Immature natural killer cell (primary cell): ENCODE measurements at places on chromosomes 5 and 9. TPM values are rescaled to one million over a fixed set of nuclear protein-coding genes. Genes with fewer than 3 reads are reported as not detected.

GRCh38 chr9:74803376-74804017 is 84.2 kb downstream of the TRPM6 start:
- no peak overlapping the region for H3K27ac ChIP-seq
- H3K27me3 ChIP-seq = peaks cover 6% of the 10 kb centered on the region
- DNase-seq = no peak

GRCh38 chr5:131635684-131636572 is 899 bp upstream of the RAPGEF6 start:
- no peak for DNase-seq
- peak overlapping the region; percentile 99 for H3K27ac ChIP-seq
- no peaks in the 10 kb centered on the region for H3K36me3 ChIP-seq
- peaks cover 15% of the 10 kb centered on the region for H3K27me3 ChIP-seq

- H3K27me3 ChIP-seq = no peaks in the 10 kb centered on the region
- H3K36me3 ChIP-seq = no peaks in the 10 kb centered on the region
- H3K4me1 ChIP-seq = no peaks in the 10 kb centered on the region
- no peak overlapping the region for H3K27ac ChIP-seq
- H3K4me3 ChIP-seq = no peak overlapping the region
Observed at GRCh38 chr5:127844581-127845021, 141.4 kb downstream of the CCDC192 start.

DNA sequence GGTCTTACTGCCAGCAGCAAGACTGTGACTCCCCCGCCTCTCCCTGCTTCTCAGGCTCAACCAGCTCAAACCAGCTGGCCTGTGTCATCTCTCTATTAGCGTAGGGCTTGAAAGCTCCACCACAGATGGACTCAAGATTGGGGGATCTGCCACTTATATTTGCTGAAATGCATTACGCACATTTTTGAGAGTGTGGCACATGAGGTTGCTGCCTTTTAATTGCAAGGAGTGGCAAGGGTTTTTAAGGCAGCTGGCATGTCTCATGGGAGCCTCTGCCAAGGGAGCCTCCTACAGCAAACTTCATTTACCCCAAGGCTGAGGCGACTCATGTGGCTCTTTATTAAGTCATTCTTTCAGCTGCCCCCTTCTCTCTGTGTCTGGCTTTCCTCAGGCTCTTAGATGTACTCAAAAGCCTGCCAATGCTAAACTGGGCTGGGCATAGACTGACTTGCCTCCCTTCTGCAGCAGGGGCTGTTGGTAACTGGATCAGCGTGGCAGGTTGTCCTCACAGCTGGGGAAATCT is 219.3 kb downstream of the SMARCA2 start:
- DNase-seq = no peak
- H3K4me3 ChIP-seq = no peak overlapping the region
- no peaks in the 10 kb centered on the region for H3K4me1 ChIP-seq
- H3K27ac ChIP-seq = no peak overlapping the region

- no peaks in the 10 kb centered on the region for H3K4me1 ChIP-seq
- no peak overlapping the region for H3K27ac ChIP-seq
- H3K27me3 ChIP-seq = no peaks in the 10 kb centered on the region
- no peak overlapping the region for H3K4me3 ChIP-seq
- DNase-seq = no peak
Observed at GRCh38 chr9:3650994-3651622, 125.3 kb upstream of the RFX3 start.

DNA sequence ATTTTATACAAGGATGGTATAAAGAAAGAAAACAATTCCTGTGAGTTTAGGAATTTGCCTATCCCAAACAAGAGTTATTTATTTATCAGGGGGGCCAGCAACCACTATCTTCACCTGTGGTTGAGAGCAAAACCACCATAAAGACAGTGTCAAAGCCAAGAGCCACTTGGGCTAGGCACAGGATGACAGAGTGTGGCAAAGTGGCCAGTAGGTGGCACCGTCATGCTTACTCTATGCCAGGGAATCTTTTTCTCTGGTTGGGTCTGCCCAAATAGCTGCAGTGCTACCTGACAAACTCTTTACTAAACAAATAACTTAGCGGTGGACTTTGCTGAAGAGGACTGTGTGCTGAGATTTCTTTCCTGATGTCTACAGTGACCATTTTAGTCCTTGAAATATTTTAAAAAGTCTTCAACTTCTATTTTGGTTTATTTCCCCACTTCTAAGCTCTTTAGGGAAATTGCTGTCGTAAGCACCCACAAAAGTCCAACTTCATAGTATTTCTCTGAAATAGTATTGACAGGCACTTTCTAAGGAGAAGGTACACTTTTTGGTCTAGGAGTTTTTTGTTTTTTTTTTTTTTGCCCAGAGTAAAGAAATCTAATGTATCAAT is 285.0 kb downstream of the RFX3 start:
- no peak overlapping the region for H3K27ac ChIP-seq
- no peak overlapping the region for H3K4me3 ChIP-seq
- peaks cover 18% of the 10 kb centered on the region for H3K36me3 ChIP-seq
- peak; percentile 31 for DNase-seq
- peaks cover 2% of the 10 kb centered on the region for H3K4me1 ChIP-seq

GRCh38 chr9:29830821-29831220 is 2257.5 kb upstream of the C9orf72 start:
- no peak overlapping the region for H3K4me3 ChIP-seq
- H3K27me3 ChIP-seq = peaks cover 2% of the 10 kb centered on the region
- H3K36me3 ChIP-seq = no peaks in the 10 kb centered on the region
- DNase-seq = no peak
- H3K4me1 ChIP-seq = no peaks in the 10 kb centered on the region

DNA sequence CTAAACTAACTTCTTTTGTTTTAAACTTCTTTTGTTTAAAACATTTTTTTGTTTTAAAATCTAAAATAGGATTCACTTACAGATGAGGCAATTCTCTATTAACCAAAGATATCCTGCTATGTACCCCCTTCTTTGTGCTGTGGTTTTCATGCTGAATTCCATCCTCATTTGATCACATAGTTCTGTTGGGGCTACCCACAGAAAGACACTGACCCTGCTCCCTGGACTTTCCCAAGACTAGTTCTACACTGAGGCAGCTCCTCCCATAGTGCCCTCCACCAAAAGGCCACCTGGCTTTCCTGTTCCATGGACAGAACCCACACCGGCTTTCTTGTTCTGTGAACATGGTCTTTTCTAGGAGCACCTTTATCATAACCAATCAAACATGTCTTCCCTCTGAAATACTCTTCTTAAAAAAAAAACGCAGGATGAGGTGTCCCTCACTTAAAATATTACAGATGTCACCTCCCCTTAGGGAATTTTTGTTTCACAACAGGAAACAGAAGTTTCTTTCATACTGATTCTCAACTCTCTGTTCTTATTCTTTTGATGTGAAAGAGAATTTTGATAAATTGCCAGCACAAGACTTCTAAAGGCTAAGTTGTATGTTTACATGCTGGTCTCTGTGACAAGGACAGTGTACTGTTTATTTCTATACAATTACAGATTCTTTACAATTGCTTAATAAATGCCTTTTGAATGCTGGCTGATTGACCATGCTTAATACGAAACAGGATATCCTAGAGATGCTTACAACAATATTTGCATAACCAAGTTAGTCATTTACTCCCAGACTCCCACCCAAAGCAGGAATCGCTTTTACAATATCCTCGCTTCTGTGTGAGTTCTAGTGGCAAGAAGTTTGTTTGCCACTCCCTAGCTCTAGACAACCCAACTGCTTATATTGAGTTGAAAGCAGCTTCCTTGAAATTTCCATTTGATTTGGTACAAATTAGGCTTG is 300.4 kb downstream of the DTWD2 start:
- no peak overlapping the region for H3K4me3 ChIP-seq
- H3K27ac ChIP-seq = no peak overlapping the region
- no peaks in the 10 kb centered on the region for H3K4me1 ChIP-seq
- no peak for DNase-seq
- peaks cover 2% of the 10 kb centered on the region for H3K27me3 ChIP-seq
- no peaks in the 10 kb centered on the region for H3K36me3 ChIP-seq

DNA sequence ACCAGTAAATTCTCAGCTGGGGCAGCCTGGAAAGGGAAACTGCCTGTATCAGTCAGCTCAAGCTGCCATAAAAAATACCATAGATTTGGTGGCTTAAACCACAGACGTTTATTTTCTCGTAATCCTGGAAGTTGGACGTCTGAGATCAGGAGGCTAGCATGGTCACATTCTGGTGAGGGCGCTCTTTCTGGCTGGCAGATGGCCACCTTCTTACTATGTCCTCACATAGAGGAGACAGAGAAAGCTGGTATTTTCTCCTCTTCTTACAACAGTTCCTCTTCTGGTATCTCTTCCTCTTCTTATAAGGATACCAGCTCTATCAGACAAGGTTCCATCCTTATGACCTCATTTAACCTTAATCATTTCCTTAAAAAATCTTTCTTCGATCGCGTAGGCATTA is 50.5 kb upstream of the RFX3 start:
- H3K4me1 ChIP-seq = no peaks in the 10 kb centered on the region
- no peak overlapping the region for H3K27ac ChIP-seq
- DNase-seq = no peak
- H3K27me3 ChIP-seq = no peaks in the 10 kb centered on the region

- H3K27me3 ChIP-seq = peaks cover 1% of the 10 kb centered on the region
- H3K36me3 ChIP-seq = no peaks in the 10 kb centered on the region
- no peak overlapping the region for H3K27ac ChIP-seq
- no peak for DNase-seq
- H3K4me3 ChIP-seq = no peak overlapping the region
Observed at GRCh38 chr5:22372826-22373660, 480.1 kb downstream of the CDH12 start.

GRCh38 chr5:30405821-30406220 is 787.7 kb upstream of the CDH6 start:
- H3K27ac ChIP-seq = no peak overlapping the region
- no peak for DNase-seq
- no peaks in the 10 kb centered on the region for H3K36me3 ChIP-seq

GRCh38 chr5:105726093-105726492 is 1944.6 kb downstream of the EFNA5 start:
- no peaks in the 10 kb centered on the region for H3K27me3 ChIP-seq
- H3K36me3 ChIP-seq = no peaks in the 10 kb centered on the region
- no peak overlapping the region for H3K27ac ChIP-seq
- H3K4me3 ChIP-seq = no peak overlapping the region
- no peaks in the 10 kb centered on the region for H3K4me1 ChIP-seq

DNA sequence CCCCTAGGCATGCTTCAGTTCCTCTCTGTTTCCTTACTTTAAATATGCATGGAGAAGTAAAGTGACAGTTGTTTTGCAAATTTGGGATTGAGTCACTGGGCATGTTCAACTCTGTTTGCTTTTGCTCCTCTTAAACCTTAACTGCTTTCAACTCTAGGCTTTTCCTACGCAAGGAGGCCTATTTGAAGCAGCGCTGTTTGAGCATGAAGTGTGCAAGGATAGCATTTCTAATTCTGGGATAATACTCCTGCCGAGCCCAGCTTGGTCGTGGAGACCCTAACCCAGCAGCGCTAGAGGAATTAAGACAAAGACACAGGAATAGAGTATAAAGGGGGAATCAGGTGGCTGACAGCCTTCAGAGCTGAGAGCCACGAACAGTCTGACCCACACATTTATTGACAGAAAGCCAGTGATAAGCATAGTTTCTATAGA is 803.4 kb upstream of the CDH10 start:
- no peaks in the 10 kb centered on the region for H3K27me3 ChIP-seq
- no peaks in the 10 kb centered on the region for H3K36me3 ChIP-seq
- H3K4me3 ChIP-seq = no peak overlapping the region
- no peak overlapping the region for H3K27ac ChIP-seq

DNA sequence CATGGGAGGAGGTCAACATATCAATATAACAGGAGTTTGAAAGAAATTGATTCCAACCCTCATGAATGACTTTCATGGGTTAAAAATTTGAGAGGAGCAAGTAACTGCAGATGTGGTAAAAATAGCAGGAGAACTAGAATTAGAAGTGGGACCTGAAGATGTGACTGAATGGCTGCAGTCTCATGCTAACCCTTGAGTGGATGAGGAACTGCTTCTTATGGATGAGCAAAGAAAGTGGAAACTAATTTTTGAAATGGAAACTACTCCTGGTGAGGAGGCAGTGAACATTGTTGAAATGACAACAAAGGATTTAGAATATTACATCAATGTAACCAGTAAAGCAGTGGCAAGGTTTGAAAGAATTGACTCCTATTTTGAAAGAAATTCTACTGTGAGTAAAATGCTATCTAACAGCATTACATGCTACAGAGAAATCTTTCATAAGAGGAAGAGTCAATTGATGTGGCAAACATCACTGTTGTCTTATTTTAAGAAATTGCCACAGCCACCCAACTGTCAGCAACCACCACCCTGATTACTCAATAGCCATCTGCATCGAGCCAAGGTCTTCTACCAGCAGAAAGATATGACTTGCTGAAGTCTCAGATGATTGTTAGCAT is 1683.2 kb downstream of the MAT2B start:
- no peaks in the 10 kb centered on the region for H3K36me3 ChIP-seq
- no peak overlapping the region for H3K4me3 ChIP-seq
- DNase-seq = no peak
- no peak overlapping the region for H3K27ac ChIP-seq
- no peaks in the 10 kb centered on the region for H3K27me3 ChIP-seq

- H3K4me1 ChIP-seq = peaks cover 49% of the 10 kb centered on the region
- H3K36me3 ChIP-seq = peaks cover 9% of the 10 kb centered on the region
- DNase-seq = no peak
- H3K27ac ChIP-seq = peak overlapping the region; percentile 89
- peak overlapping the region; percentile 22 for H3K4me3 ChIP-seq
Observed at GRCh38 chr5:131357739-131358561, 94.1 kb downstream of the CDC42SE2 start.

DNA sequence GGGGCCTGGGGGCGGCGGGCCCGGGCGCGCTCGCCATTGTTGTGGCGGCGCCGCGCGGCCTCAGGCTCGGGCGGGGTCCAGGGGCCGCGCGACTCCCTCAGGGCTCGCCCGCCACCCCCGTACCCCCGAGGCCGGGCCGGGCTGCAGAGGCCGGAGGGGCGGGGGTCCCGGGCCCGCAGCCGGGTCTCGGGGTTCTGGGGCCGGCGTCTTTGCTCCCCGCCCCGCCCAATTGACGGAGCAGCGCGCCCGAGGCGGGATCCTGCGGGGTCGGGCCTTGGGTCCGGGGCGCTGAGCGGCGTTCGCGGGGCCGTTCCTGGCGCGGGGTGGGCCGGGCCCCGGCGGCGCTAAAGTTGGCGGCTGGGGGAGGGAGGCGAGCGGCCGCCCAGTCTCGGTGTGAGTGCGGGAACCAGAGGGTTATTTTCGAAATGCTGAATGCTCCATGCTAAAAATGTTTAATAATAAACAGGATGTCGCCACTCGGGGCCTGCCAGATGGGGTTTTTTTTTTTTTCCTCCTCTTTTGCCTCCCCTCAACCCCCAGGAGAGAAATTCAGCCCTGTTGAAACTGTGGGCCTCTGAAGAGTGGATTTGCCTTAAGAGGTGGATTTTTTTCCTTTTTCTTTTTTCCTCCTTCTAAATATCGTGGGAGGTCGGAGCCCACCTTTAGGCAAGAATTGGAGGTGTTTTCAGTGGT is 724 bp downstream of the PRRC2B start:
- no peaks in the 10 kb centered on the region for H3K36me3 ChIP-seq
- H3K27me3 ChIP-seq = peaks cover 20% of the 10 kb centered on the region
- H3K27ac ChIP-seq = peak overlapping the region; percentile 94
- H3K4me1 ChIP-seq = peaks cover 54% of the 10 kb centered on the region
- peak overlapping the region; percentile 93 for H3K4me3 ChIP-seq

- no peak overlapping the region for H3K27ac ChIP-seq
- no peaks in the 10 kb centered on the region for H3K4me1 ChIP-seq
- no peak overlapping the region for H3K4me3 ChIP-seq
- H3K36me3 ChIP-seq = no peaks in the 10 kb centered on the region
- no peaks in the 10 kb centered on the region for H3K27me3 ChIP-seq
- no peak for DNase-seq
Observed at GRCh38 chr9:19481971-19482404, 73.2 kb downstream of the ACER2 start.

Gene TUT7
- polyA plus RNA-seq = 18.0 TPM

Gene BARHL1
- not detected for polyA plus RNA-seq

Gene GLDC
- polyA plus RNA-seq = not detected

Gene GDA
- polyA plus RNA-seq = not detected

Gene CDH9
- polyA plus RNA-seq = not detected

Gene STPG3
- not detected for polyA plus RNA-seq

Gene PTPN3
- not detected for polyA plus RNA-seq
